ENCODE measurements at places on chromosomes 1 and 21. TPM values are rescaled to one million over a fixed set of nuclear protein-coding genes. Genes with fewer than 3 reads are reported as not detected.

Gene TMEM82
- not detected for total RNA-seq

Gene HSF2BP
- 0.18 TPM for total RNA-seq

Gene OR2W3
- not detected for total RNA-seq

Gene RIPK4
- not detected for total RNA-seq

Gene TEX50
- not detected for total RNA-seq

DNA sequence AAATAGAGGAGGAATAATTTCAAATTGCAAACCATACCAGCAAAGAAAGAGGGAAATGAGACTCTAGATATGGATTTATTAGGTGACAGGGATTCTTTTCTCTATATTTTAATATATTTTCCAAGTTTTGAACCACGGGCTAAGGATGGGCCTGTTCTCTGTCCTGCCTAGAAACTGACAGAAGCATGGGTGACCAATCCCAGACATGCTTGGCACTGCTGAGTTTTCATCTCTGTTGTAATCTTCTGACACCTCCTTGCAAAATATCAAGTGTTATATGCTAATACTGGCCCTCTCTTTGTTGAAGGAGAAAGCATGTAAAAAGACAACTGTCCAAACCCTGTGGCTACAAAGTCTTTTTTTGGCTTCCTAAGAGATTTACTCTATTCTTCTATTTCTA, 774 bp upstream of the ANGPTL7 start:
- no peak for DNase-seq

DNA sequence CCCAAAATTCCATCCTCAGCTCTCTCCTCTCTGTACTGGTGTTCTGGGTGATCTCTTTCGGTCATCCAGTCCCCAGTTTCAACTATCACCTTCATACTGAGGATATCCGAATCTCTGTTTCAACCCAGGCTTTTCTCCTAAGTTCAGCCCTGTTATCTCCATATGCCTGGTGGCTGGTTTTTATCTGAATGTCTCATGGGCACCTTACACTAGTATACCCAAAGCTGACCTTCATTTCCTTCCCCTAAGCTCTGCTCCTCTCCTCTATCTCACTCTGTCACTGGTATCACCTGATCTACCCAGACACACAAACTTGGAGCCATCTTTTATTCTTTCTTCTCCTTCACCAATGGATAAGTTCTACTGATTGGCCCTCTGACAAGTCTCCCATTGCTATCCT, 53.0 kb downstream of the LRRC71 start:
- DNase-seq = no peak

GRCh38 chr1:245336149-245336983, 181.6 kb downstream of the KIF26B start:
- DNase-seq = no peak

DNA sequence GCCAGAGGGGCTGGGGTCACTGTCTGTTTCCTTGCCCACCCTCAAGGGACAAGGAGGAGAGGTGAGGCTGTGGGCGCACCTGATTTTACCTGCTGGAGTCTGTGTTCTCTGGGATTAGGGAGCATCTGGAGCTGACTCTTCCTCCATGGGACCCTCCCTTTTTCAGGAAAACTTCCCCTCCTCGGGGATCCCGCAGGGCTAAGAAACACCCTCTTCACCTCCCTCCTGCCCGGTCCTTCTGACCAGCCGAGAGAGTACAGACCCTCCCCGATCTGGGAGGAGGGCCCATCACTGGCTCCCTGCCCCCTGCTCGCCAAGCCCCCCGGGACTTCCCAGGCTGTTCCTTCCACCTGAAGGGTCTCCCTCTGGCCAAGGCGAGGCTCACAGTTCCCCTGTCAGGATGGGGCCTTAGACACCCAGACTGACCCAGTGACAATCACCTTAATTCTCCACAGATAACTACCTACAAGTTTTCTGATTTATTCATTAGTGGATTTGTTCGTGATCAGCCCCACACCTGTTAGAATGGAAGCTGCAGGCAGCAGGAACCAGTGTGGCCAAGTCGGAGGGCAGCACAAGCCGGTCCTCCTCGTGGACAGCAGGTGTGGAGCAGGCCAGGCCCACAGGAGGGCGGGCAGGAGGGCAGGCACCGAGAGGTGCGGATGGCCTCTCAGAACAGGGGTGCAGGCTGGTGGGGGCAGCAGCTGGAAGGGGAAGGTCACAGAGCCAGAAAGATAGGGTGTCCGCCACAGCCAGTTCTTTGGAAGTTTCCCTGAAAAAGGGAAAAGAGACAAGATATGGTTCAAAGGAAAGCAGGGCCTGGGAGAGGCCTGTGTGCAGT, 15.9 kb upstream of the SAMD11 start:
- no peak for DNase-seq

DNA sequence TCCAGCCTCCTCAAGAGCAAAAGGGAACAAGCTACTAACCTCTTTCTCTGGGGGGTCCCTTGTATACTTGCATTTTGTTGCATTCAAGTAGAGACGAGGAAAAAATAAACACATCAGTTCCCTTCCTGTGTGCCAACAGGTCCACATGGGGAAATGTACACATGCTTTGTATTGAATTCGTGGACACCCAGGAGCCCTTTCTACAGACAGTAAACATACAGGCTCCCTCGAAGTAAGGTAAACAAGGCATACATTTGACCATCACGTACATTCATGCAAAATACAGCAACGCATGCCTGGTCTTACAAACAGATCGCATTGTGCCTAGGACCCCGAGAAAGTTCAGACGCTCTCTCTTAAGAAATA, 1.1 kb downstream of the KCND3 start:
- DNase-seq = no peak

Data from activated CD8-positive, alpha-beta T cell treated with anti-CD3 and anti-CD28 coated beads, Interleukin-2, amount 10 ng/mL, durations not matched to agents 7 days and 5 days (primary cell).